ENCODE measurements at places on chromosomes 3 and 15.
A peak's percentile ranks its signal among the peaks of the same experiment; 100 is the strongest.

GRCh38 chr3:73490453-73491286, 134.1 kb downstream of the PDZRN3 start:
- no peak for DNase-seq

- DNase-seq: no peak
Measured at GRCh38 chr3:154122552-154122911, 1.3 kb downstream of the ARHGEF26 start.

GRCh38 chr3:55159711-55160110, 231.9 kb upstream of the LRTM1 start:
- no peak for DNase-seq

- no peak for DNase-seq
Measured at GRCh38 chr15:72168131-72168807, 29.3 kb downstream of the GRAMD2A start.

- peak; percentile 8 for DNase-seq
Measured at GRCh38 chr3:99012051-99012450, 110.6 kb upstream of the DCBLD2 start.

Measured in GM19239 (cell line).